AG10803 (cell line): ENCODE measurements at places on chromosomes 5 and 9.

GRCh38 chr5:169873642-169874041 lies 106.7 kb downstream of the INSYN2B start:
- peak; percentile 79 for DNase-seq

DNA sequence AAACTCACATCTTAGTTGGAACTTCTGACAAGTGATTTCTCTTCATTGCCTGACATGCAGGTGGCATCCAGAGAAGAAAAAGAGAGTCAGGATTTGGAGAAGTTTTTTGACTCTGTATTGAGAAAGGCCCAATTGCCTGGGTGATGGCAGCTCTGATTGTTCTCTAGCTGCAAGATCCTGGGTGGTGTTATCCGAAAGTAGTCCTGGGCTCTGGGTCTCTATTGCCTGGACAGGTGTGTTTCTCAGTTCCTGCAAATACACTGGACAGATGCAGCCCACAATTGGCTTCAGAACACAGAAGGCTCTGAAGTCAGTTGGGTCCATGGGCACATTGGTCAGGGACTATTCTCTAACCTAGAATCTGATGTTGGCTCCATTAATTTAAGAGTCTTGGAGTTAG lies 67.4 kb downstream of the RGS3 start:
- DNase-seq: no peak

- peak; percentile 84 for DNase-seq
These were observed 21.2 kb upstream of the TTC23L start for GRCh38 chr5:34817558-34818351.

DNA sequence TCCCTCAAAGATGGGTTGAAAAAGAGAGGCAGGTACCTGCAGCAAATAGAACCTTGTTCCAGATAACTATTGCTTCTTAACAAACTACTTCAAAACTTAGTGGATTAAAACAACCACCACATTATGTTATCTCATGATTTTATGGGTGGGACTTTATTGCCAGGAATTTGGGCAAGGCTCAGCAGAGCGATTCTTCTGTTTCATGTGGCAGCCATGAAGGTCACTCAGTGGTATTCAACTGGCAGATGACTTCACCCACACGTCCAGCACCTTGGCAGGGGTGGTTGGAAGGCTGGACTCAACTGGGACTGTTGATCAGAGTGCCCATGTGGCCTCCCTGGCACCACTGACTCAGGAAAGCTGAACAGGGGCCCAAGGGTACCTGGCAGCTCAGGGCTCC lies 112.0 kb downstream of the HSD17B3 start:
- no peak for DNase-seq

GRCh38 chr9:23556459-23556858 lies 269.6 kb downstream of the ELAVL2 start:
- DNase-seq: no peak

GRCh38 chr5:74240783-74241750 lies 399.5 kb downstream of the ENC1 start:
- DNase-seq: peak; percentile 30

DNA sequence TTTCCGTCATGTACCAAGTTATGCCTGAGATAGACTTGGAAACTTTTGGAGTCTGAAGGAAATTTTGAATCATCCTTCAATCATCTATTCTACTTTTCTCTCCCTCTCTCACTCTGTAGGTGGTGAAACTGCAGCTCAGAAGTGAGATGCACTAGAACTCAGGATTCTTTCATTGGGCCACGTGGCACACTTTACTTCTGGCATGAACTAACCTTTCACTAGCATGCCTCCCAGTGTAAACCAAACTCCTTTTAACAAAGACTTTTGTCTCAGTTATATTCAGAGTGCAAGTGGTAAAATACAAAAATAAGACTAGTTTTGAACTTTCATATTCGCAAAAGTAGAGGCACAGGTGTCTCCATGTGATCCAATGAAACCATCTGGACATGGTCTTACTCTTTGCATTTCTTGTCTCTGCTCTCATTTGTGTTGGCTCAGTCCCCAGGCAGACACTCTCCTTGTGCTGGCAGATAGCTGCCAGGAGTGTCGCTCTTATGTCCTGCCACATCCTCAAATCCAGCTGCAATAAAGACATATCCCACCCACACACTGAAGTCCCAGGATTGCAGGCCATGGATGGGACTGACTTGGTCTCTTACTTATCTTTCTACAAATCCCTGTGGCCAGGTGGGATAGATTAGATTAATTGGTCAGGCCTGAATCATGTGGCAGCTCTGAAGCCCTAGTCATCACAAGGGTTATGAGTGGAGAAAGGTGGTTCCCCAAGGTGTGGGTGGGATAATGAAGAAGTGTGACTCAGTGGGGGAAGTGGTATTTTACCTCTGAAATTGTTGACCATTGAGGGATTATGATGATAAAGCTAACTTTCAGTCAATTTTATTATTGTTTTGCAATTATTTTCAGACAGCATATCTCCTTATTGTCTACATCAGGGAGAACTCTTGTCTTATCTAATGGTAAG lies 267.5 kb downstream of the GABRB2 start:
- DNase-seq: no peak

DNA sequence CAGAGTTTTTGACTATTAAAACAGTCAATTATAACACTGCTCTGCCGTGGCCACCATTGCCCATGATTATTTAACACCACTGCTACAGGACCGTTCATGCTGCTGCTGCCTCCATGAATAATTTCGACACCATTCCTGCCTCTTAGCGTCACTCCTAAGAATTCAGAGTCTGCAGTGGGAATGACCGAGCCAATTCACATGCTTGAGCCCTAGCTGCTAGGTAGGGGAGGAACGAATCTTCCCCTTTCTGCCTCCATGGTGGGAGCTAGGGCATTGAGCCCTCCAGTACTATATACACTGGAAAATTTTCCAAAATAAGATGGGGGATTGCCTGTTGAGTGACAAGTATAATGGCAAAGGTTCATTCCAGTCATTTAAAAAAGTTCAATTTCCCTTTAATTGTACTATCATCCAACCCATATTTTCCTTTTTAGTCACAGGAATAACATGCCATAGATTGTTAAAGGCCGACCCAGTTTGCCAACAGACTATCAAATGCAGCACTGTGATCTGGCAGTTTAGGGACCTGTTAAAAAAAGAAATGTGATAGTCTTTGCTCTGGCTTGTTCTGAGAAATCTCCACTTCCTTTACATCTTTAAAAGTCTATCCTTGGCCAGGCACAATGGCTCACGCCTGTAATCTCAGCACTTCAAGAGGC lies 13.5 kb upstream of the B4GALT1 start:
- DNase-seq: peak; percentile 73

GRCh38 chr9:94767331-94768072 lies 41.0 kb downstream of the AOPEP start:
- peak; percentile 40 for DNase-seq

GRCh38 chr9:100368672-100369071 lies 15.9 kb upstream of the TEX10 start:
- DNase-seq: no peak

DNA sequence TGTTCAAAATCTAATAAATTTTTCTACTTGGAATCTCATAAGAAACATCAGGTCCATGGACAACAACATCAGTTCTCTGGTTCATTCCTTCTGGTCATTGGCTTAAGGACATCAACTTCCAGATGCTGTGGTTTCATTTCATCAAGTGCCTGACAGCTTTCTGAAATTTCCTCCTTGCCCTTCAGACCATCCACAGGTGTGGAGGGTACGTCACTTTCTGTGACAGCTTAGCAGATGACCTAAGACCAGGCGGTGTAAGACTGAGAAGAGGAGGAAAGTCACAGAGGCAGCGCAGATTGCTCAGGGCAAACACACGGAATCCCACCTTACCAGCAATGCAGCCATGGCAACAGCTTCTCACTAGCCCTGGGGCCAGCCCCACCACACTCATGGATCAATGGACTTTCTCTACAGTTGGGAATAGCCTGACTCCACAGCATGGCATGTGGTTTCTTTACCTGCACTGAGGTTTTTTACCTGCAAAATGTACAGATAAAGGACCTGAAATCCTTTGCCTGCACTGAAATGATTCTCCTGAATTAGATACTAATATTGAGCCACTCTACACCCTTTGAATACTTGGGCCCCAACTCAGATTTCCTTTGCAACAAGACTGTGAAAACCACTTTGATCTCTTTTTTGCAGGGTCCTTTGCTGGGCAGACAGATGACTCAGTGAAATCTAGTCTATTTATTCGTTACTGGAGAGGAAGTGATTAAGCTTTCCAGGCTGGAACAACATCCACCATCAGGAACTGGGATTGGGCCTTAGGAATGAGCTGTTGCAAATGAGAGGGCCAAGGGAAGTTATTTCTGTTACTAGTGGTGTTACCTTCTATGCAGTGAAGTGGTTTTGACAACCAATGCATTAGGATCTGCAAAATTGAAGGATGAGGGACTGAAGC lies 26.9 kb downstream of the TICAM2 start:
- DNase-seq: peak; percentile 38

- DNase-seq: no peak
These were observed 5.8 kb downstream of the OTP start for GRCh38 chr5:77632526-77633206.

- no peak for DNase-seq
These were observed 16.6 kb upstream of the KCNMB1 start for GRCh38 chr5:170405817-170406216.

DNA sequence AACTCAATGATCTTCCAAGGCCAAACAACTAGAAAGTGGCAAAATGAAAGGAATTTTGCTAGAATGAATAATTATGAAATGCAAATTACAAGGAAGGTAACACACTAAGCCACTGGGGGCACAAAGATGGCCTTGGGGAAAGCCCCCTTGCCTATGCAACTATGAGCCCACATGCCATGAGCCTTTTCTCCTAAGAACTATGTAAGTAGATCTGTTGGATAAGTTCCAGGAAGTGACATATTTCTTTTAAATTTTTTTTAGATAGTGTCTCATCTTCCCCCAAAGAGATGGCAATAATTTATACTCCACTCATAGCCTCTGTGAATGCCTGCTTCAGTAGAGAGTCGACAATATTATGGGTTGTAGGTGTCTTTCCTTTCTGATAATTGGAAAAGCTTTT lies 257.8 kb downstream of the AUH start:
- no peak for DNase-seq

DNA sequence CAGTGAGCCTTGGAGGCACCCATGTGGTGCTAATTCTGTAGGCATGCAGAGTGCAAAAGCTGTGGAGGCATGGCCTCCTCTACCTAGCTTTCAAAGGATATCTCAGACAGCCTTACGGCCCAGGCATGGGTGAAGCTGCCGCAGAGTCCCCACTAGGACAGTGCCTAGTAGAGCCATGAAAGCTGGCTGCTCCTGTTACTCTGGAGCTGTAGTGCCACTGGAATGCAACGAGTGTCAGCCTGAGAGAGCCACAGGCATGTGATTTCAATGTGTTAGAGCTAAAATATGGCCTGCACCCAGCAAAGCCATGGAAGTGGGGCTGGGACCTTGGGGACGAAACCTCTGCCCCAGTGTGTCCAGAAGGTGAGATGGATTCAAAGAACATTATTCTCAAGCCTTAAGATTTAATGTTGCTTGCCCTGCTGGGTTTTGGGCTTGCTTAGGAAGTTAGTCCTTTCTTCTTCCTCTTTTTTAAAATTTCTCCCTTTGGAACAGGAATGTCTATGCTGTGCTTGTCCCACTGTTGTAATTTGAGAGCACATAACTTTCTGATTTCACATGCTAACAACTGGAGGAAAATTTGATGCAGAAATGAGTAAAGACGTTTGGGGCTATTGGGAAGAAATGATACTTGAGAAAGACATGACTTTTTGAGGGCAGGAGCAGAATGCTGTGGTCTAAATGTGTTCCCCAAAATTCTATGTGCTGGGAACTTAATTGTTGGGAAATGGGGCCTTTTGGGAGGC lies 298.4 kb downstream of the PSAT1 start:
- peak; percentile 63 for DNase-seq

- peak; percentile 94 for DNase-seq
These were observed 17.3 kb upstream of the ANKRD18B start for GRCh38 chr9:33506626-33507370.

DNA sequence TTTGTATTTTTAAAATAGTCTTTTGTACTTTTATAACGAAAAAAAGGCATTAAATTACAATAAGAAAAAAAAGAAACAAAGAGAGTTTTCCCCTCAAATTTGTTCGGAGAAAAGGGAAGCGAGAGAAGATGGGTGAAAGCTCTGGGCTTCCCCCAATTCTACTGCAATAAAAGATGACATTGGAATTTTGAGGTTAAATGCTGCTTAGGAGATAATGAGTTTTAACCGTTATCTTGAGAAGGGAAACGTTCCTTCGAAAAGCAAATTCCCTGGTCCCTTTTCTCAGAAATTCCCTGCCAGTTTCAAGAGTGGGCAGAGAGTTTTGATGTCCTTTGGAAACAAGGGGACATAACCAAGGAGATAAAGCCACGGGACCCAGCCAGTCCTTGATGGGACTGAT lies 18.4 kb upstream of the ERGIC1 start:
- no peak for DNase-seq

DNA sequence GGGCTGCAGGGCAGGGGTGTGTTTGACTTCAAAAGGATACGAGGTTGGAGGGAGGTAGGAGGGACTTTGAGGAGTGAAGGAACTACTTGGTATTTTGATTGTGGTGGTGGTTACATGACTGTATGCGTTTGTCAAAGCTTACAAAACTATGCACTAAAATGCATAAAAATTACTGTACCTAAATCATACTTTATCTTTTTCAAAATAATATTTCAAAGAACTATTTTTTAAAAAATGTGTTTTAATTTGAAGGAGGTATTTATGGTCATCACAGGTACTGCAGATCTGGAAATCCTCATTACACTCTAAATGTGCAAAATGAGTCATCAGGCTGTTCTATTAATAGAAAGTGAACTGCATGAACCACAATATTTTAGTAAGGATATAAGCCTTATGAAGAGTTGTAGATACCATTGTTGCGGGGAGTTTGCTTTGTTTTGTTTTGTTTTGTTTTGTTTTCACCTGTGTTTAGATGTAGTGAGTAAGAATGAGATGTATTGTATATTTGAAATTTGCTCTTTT lies 116.9 kb downstream of the ARRDC3 start:
- DNase-seq: peak; percentile 47

DNA sequence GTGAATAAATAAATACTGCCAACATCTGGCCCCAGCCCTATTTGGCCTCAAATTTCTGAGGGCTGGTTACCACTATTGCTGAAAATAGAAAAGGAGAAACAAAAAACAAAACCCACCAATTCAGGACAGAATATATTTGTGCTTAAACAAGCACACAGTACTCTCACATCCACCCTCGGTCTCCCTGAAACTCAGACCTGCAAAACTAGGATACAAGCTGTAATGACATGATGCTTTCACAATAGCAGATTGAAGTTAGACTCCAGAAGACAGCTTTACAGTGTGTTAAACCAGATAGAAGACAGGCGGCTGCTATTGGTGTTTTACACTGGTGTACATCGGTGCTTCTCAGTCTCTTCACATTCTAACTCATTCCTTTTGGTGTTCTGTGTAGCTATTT lies 214.9 kb upstream of the DMRT1 start:
- peak; percentile 51 for DNase-seq

- DNase-seq: no peak
These were observed 42.5 kb upstream of the BASP1 start for GRCh38 chr5:17174965-17175364.

DNA sequence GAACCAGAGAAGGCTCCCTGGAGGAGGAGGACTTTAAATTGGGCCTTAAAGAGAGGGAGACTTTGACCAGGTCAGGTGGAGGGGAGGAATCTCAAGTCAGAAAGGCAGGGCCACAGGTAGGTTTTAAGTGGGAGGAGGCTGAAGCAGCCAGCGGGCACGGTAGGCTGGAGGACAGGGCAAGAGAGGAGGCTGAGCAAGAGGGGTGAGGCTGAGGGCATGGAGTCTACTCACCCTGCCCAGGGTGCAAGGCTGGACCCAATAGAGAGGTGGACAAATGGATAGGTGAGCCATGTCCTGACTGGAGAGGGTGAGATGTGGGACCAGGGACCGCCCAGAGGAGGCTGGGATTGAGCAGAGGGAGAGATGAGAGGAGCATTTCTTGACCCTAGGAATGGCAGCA lies 25.6 kb upstream of the TRIM14 start:
- DNase-seq: no peak

GRCh38 chr9:28190981-28191380 lies 617.7 kb upstream of the C9orf72 start:
- DNase-seq: no peak
